Cerebellum (tissue), 4 donors: ENCODE measurements at places on chromosomes 16 and 17. TPM values are rescaled to one million over a fixed set of nuclear protein-coding genes. Genes with fewer than 3 reads are reported as not detected.

The FAM20A gene
- 2.8 TPM for total RNA-seq

The CCNF gene
- total RNA-seq: 11.1 TPM

The PRR35 gene
- 2.7 TPM for total RNA-seq

The NR1D1 gene
- 0.54 TPM for total RNA-seq

The CLEC19A gene
- total RNA-seq: 0.27 TPM

The OSBPL7 gene
- total RNA-seq: 8.4 TPM

The ELMO3 gene
- total RNA-seq: 0.54 TPM

The TNP2 gene
- total RNA-seq: not detected

The ST6GALNAC1 gene
- 0.36 TPM for total RNA-seq

The FOXL1 gene
- total RNA-seq: 0.36 TPM

The CSH2 gene
- 1.8 TPM for total RNA-seq

The AOC2 gene
- total RNA-seq: 1.9 TPM

The ARHGDIG gene
- 19.4 TPM for total RNA-seq

The GAST gene
- not detected for total RNA-seq

The TVP23C gene
- total RNA-seq: 80.8 TPM

The QRICH2 gene
- 15.9 TPM for total RNA-seq

The CCL1 gene
- not detected for total RNA-seq

The KIF2B gene
- not detected for total RNA-seq

The CA7 gene
- not detected for total RNA-seq

The MARVELD3 gene
- 1.2 TPM for total RNA-seq

The DPEP3 gene
- total RNA-seq: not detected

The SLC52A1 gene
- not detected for total RNA-seq
